ENCODE measurements at places on chromosomes 12 and 14.

GRCh38 chr14:90512329-90512991 is 115.6 kb downstream of the CALM1 start:
- no peak for DNase-seq

DNA sequence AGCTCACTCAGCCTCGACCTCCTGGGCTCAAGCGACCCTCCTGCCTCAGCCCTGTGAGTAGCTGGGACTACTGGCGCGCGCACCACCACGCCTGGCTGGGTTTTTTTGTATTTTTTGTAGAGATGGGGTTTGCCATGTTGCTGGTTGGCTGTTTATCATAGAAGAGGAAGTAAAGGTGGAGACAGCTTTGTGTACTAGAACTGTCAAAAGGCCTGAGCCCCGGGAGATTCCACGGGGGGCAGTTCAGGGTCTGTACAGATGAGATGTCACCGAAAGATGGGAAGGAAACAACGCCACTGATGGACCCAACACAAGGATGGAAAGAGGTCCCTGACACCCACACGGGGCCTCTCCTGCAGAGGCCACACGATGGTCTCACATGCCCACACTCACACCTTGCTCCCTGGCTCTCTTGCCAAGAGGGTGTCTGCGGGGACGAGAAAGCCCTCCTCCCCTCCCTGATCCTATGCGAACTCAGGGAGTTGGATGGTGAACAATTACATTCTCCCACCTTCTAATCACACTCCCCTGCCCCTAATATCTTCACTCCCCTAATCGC is 66.6 kb downstream of the KDM2B start:
- no peak for DNase-seq

- DNase-seq: no peak
Measured at GRCh38 chr12:92080911-92081285, 64.7 kb downstream of the BTG1 start.

- DNase-seq: no peak
Measured at GRCh38 chr12:27982385-27982784, 9.9 kb upstream of the PTHLH start.

GRCh38 chr12:124190312-124191023 is 104.4 kb upstream of the RFLNA start:
- DNase-seq: no peak

GRCh38 chr14:36996857-36997590 is 175.4 kb downstream of the SLC25A21 start:
- no peak for DNase-seq

DNA sequence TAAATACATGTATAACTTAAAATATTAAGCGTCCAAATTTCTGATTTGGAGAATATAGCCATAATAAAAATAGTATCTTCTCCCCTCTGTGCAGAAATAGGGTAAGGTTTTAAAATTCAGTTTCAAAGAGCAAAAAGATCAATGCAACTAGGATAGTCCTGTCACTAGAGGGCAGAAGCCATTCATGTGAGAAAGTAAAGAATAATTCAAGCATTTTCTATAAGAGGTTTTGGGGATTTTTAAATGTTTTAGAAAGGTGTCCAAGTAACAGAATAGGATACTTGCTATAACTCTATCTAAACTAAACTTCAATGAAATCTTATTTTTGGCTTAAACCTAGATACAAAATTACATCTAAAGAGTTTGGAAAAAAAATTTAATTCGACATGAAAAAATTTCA is 50.3 kb downstream of the ADAMTS20 start:
- peak; percentile 2 for DNase-seq

- DNase-seq: no peak
Measured at GRCh38 chr12:111672822-111673381, 12.9 kb downstream of the BRAP start.

DNA sequence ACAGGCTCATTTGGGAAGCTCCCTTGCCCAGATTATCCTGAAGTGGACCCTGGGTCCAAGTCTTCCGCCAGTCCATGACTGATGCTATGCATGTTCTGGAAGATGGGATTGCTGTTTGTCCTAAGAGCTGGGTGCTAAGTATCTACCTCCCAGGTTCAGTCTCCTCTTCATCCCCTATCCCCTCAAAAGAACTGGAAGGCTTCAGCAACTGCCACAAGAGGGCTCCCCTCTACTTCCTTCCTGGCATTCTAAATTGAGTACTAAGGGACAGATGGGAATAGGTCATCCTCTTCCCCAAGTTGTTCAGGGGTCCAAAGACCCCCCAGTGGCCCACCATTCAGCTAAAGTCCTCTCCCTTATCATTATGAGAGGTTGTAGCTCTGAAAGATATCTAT is 9.0 kb upstream of the FKBP11 start:
- no peak for DNase-seq

GRCh38 chr14:104601786-104602185 is 2.8 kb downstream of the TMEM179 start:
- DNase-seq: no peak

DNA sequence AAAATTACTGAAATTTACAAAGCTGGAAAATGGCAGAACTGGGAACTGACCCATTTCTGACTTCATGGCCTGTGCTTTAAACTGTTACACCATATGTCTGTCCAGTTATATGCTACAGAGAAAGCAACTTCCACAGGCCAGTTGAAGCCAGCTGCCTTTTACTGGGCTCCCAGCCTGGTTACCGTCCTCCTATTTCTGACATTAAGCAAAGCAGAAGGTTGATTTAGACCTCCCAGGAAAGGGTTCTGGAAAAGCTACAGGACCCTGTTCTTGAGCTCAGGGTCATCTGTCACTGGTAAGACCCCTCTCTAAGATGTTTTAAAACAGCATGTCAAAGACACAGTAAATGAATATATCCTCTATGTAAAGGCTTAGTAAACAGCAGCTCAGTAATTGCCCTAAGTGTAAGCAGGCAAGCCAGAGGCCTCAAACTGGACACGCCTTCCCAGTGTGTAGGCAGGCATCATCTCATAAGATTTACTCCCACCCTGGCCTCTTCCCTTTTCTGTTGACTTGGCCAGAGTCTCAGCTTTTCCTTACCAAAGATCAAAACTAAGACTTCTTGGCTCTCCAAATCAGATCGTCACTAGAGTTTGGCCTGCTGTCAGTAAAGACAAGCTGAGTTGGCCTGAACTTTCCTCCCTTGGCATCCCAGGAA is 55.4 kb upstream of the RNU6-8 start:
- no peak for DNase-seq

DNA sequence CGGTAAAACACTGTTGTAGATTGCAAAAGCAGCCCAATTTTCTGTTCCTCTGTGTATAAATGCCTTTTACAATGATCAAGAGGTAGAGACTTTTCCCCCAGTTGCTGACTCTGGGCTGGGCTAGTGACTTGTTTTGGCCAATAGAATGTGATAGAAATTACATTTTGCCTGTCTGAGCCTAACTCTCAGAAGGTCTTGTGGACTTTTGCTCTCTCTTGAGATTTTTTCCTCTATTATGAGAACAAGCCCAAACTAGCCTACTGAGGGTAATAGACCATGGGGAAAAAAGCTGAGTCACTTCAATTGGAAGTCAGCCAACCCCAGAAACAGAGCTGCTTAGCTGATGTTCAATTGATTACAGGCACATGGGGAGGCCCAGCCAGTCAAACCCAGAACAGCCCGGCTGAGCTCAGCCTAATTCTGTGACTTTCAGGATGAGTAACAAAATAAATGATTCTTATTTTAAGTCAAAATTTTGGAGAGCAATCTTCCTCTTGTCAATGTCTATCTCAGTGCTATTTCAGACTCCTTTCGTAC is 61.4 kb downstream of the MYF5 start:
- peak; percentile 94 for DNase-seq

- DNase-seq: no peak
Measured at GRCh38 chr12:75712223-75712622, 200.8 kb upstream of the KRR1 start.

DNA sequence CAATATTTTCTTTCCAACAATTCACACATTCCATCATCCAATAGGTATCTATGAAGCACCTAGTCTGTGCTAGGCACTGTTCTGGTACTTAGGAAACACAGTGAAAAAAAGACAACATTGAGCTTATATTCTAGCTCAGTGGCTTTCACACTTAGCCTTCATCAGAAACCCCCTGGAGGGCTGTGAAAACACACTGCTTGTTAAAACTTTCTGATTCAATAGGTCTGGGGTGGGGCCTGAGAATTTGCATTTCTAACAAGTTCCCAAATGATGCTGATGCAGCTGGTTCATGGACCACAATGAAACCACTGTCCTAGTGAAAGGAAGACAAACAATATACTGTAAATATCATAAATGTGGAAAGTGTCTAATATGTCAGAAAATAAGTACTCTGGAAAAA is 5.9 kb downstream of the VTI1B start:
- DNase-seq: no peak

- DNase-seq: no peak
Measured at GRCh38 chr14:98237939-98238338, 1034.1 kb downstream of the BCL11B start.

DNA sequence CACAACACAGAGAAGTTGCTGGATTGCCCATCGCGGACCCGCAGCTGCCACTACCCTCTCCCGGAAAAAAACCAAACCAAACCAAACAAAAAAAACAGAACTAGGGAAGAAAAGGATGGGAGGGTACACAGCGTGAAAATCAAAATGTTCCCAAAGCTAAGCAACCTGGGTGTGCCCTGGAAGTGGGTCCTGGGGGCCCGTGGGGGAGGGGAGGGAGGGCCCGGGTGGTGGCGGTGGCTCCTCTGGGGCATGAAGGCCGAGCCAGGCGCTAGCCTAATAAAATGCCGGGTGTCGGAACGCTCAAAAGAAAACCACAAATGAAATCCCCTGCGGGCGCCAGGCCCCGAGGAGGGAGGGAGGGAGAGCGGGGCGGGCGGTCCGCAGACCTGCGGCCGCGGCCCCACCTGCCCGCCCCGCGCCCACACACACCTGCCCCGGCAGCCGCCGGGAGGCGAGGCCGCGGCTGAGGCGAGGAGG is 787 bp downstream of the HECTD4 start:
- DNase-seq: no peak

GRCh38 chr12:98735821-98736220 is 90.7 kb downstream of the APAF1 start:
- DNase-seq: no peak

DNA sequence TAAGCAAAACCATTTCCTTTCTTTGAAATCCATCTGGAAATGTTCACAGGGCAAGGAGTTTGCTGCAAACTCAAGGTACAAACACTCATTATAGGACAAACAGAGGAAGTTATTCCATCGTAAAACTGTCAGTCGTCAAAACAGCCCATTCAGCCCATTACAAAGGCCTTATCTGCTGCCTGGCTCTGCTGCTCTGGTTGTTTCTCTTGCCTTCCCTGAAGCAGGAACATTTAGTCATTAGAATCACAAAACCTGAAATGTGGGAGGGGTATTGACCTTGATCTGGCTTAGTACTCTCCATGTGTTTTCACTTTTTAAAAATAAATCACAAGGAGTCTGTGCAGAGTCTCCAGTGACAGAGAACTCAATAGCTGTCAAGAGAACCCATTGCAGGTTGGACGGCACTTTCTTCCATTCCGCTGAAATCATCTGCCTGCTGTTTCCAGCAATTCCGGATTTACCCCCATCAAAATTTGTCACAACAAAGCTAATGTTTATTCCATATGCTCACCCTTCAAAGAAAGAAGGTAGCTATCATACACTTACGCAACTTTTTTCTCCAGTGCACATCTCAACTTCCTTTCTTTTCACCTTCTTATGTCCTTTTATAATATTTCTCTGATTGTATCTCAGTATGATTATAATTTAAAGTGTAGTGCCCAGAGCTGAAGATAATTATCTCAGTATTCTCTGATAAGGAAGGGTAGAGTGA is 24.6 kb upstream of the ITPR2 start:
- DNase-seq: no peak

DNA sequence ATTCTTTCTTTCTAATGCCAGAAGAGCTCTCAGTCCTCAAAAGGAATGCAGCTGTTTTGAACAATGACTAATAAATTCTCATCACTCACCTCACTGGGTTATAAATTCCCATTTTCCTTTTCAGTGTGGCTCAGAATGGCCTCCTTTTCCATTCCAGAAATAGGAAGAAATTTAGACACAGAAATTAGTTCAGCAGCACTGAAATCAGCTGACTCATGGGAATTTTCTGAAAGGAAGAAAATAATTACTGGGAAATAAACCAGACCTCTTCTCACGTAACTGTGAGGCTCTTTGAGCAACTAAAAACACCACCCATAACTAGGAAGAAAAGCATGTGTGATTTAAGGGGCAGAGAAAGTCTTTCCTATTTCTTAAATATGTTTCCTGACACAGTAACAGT is 23.8 kb downstream of the CD163 start:
- DNase-seq: no peak

DNA sequence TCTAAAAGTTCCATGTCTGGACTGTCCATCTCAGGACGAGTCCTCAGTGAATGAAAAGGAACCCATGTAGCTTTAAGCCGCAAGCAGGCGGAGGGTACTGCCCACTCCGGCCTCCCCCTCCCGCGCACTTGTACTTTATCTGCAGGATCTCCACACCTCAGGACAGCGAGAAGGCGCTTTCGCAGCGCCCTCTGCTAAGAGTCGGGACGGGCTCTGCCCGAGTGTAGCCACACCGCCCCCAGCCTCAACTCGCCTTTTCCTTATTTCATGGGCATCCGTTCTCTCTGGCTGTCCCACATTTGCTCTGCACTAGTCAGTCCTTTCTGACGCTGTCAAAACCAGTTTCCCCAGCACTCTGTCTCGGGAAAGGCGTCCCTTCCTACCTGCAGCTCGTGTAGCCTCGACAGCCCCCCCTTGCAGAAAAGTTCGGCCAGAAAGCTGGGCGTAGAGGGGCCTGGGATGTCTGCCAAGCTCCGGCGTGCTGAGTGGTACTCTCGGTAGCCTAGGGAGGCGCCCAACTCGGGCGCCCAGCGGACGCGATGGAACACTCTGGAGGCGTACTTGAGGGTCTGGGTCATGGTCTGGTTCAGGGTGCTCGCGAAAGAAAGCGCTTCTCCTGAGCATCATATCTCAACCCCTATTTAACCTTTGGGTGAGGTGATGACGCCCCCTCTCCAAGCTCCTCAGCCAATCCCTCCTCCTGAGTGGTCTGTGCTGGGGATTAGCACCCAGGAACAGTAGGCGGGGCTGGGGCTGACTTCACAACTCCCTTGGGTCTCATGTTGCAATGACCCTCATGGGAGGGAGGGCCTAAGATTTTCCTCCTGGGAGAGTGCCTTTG is at the start of gene CYP27B1:
Gene CYP27B1 (minus strand): TSS at position 615 of the 841 bp plus-strand sequence. CDS start 37 bp downstream, at position 578.
- DNase-seq: no peak

GRCh38 chr14:73374218-73374617 is 84.1 kb downstream of the NUMB start:
- no peak for DNase-seq

DNA sequence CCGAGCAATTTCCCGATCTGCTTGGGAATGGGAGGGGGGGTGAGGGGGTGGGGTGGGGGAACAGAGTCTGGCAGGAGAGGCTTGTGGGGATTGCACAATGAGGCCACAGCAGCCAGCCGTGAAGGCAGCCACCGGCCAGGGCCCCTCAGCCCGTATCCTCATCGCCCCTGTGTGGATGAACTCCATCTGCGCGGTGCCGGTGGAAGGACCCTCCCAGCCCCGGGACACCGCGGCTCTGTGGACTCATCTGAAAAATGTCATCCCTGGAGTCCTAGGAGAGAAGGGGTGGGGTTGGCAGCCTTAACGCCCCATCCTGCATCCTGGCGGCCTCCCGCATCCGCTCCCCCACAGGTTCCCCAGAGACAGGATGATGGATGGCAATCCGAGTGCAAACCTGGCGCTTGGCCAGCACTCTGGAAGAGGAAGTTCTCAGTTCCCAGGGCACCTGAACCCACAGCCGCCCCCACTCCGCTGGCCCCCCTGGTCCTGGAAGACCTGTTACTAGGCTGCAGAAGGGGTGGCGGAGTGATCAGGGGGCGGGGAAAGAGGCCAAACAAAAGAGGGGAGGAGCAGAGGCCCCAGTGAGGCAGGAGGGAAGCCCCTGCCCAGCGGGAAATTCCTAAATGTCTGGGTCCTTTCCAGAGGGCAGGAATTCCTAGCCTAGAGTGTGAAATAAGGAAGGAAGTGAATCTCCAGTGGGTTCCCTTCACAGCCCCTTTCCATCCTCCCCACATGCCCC is 1.2 kb upstream of the TNFAIP2 start:
- no peak for DNase-seq
